ENCODE measurements at places on chromosomes 11 and 22. TPM values are rescaled to one million over a fixed set of nuclear protein-coding genes. Genes with fewer than 3 reads are reported as not detected.

The TMEM179B gene
- total RNA-seq = 151 TPM

The CDPF1 gene
- total RNA-seq = 14.7 TPM

The TYMP gene
- 42.4 TPM for total RNA-seq

The SCGB2A2 gene
- not detected for total RNA-seq

The RAC2 gene
- 35.1 TPM for total RNA-seq

The RAB39A gene
- total RNA-seq = not detected

The ZP1 gene
- total RNA-seq = 5.3 TPM

The PARVG gene
- not detected for total RNA-seq

The OLFML1 gene
- not detected for total RNA-seq

The TH gene
- total RNA-seq = not detected

The CSF2RB gene
- total RNA-seq = 4.4 TPM

The INS gene
- not detected for total RNA-seq

The ATG13 gene
- total RNA-seq = 118 TPM

The PIH1D2 gene
- total RNA-seq = 0.86 TPM

All from GM23248 (cell line).